ENCODE measurements at places on chromosomes 5 and 9.

- DNase-seq, result peak; percentile 23
Observed at GRCh38 chr9:125189011-125189360, 617 bp downstream of the PPP6C start.

- DNase-seq, result no peak
Observed at GRCh38 chr5:103951776-103952175, 389.2 kb upstream of the NUDT12 start.

DNA sequence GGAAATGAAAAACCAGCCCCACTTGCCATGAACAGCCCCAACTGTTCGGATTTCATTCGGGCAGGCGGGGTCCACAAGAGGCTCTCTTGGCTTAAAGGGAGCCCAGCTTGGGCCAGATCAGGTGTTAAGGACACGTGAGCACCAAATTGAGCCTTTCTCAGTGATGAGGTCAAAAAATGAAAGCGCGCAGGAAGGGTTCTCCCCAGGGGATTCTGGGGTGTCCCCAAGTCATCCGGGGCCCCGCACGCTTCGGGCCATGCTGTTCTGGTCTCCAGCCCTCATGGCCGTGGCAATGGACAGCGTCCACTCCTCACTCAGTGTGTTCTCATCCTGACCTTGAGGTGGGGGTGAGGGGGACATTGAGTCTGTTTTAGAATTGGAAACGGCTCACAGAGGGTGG is 10.9 kb downstream of the AK1 start:
- no peak for DNase-seq

- no peak for DNase-seq
Observed at GRCh38 chr5:153880106-153880505, 158.6 kb downstream of the FAM114A2 start.

DNA sequence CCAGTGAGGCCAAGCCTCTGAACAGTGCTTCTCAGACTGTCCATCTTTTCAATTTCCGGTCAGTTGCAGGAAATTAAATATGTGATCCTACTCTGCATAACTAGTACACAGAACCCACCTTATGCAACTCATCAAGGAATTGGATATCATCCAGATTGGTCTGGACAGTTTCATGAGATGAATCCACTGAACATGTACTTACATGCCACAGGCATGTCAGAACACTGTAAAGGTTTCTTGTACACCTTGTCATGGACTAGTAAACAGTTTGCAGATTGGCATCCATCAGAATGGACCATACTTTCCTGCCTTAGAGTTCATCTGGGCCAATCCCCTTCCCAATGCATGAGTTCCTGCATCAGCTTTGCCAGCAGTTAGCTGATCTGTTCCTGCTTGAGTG is 30.4 kb downstream of the GARNL3 start:
- DNase-seq, result no peak

- DNase-seq, result no peak
Observed at GRCh38 chr5:92629000-92629399, 952.0 kb downstream of the NR2F1-AS1 start.

DNA sequence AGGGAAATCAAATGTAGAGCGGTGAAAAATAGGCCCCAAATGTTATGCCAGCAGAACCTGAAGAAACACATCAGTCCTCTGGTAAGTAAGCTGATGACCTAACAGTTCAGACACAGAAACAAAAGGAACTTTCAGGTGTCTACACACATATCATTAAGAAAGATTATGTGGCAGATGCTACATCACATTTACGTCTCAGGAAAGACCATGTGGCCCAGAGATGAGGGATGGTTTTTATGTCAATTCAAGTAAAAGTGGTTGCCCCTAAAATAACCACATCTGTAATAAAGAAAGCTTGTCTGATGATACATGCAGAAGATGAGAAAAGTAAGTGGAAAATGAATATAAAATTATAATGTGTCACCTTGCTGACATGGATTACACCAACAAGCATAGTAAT is 31.4 kb downstream of the GNAQ start:
- no peak for DNase-seq

DNA sequence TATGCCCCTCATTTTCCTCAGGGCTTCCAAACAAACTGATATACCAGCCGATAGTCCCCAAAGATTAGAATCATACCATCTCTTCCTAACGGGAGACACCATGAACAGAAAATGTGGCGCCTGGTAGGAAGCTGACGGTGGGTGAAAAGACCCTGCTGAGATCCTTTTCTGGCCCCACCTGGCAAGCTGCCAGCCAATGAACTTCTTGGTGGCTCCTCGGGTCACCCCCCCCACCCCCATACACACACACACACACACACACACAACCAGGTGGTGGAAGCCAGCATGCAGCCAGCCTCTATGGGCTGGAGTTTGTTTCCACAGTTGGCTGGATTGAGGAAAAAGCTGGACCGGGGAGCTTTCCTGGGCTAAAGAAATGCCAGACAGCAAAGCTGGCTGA is 4.8 kb upstream of the CCIN start:
- no peak for DNase-seq

- no peak for DNase-seq
Observed at GRCh38 chr5:96031811-96032261, 70.2 kb upstream of the ELL2 start.

DNA sequence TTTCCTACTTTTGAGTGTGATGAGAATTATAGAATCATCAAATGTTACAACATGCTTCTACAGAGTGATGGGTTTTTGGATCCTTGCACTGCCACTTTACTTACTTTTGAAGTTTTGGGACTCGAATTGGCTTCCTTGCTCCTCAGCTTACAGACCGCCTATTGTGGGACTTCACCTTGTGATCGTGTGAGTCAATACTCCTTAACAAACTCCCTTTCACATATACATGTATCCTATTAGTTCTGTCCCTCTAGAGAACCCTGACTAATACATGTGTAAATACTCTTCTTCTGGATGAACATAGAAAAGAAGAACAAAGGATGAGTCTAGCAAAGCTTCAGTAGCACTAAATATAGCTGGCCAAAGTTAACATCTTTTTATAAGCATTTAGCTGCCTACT is 98.7 kb upstream of the PDE4D start:
- no peak for DNase-seq

DNA sequence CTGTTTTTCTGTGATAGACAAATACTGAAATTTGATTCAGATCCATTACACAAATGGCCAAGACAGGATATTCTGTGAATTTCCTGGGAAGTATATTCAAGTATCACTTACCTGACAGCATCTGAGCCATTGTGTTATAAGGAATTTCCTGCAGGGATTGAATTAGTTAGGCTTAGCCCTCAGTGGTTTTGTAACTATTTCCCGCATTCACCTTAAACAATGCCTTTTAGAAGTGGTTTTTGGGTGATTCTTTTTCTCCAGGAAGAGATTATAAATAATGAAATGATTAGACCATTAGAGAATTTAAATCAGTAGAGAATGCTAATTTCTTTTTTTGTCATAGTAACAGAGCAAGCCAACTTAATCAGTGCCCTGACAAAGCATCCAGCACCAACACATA is 30.6 kb downstream of the ITGA1 start:
- DNase-seq, result no peak

- DNase-seq, result no peak
Observed at GRCh38 chr9:133238272-133238850, 29.3 kb upstream of the OBP2B start.

DNA sequence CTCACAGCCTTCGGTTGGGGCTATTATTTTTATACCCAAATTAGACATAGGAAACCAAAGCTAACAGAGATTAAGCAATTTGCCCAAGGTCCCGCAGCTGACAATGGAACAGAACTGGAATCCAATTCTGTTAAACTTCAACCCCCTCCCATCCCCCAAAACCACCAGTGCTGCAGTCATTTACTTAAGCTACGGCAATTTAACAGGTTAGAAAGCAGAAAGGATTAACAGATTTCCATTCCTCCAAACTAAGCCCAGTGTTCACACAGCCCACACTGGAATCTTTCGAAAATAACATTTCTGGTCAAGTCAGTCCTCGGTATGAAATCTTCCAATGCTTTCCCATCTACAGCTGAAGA is 1023.1 kb upstream of the DMAC1 start:
- no peak for DNase-seq

DNA sequence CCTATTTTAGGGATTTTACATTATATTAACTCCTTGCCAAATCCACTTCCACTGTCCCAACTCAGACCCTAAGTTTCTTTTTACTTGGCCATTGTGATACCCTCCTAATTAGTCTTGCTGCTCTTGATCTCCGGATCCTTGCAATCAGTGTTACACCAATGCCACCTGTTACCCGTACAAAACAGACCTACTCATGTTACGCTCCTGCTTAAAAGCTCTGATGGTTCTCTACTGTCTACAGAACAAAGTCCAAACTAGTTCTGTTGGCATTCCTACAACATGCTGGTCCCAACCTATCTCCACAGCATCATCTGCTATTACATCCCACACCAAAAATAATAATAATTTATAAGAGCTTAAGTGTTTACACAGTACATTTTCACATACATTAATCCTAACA is 9.8 kb downstream of the ECPAS start:
- DNase-seq, result no peak

GRCh38 chr5:37722236-37723161 is 117.3 kb downstream of the GDNF start:
- DNase-seq, result no peak

DNA sequence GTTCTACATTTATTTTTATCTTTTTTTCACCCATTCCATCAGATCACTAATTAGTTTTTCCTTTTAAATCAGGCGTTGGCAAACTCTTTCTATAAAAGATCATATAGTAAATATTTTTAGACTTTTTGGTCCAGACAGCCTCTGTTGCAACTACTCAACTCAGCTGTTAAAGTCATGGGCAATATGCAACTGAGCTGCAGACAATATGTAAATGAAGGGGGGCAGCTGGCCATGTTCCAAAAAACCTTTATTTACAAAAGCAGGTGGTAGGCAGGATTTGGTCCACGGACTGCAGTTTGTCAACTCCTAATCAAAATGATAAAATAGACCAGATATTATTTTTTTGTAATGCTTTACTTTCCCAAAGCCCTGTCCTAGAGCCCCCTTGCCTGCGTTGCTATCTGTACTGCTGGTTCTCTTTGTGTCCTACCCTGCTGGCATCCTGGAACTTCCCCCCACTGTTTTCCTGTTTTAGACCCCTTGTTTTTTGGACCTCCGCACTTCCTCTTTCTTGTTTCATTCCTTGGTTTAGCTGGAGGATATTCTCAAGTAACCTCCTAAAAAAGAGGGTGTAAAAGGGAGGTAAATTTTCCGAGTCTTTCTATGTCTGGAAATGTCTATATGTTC is 24.7 kb upstream of the TNFSF8 start:
- DNase-seq, result no peak

DNA sequence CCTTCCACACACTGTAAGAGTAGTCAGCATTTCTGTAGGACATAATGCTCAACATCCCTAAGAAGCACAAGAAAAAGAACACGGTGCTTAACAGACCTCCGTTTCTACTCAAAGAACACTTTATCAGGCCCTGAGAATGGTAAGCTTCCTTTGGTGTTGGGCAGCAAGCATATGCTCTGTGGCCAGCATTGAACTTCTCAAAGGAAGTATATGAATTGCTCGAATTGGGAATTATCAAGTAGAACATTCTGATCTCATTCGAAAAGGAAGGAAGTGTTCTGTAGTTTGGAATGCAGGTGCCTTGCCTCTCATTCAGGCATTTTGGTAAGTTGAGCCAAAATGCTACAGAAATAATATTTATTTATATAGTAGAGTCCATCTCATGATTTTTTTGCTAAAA is 61.0 kb downstream of the C5 start:
- DNase-seq, result no peak

- no peak for DNase-seq
Observed at GRCh38 chr9:94656200-94656599, 16.9 kb upstream of the FBP1 start.

- no peak for DNase-seq
Observed at GRCh38 chr5:150206098-150206778, 16.4 kb downstream of the SLC6A7 start.

DNA sequence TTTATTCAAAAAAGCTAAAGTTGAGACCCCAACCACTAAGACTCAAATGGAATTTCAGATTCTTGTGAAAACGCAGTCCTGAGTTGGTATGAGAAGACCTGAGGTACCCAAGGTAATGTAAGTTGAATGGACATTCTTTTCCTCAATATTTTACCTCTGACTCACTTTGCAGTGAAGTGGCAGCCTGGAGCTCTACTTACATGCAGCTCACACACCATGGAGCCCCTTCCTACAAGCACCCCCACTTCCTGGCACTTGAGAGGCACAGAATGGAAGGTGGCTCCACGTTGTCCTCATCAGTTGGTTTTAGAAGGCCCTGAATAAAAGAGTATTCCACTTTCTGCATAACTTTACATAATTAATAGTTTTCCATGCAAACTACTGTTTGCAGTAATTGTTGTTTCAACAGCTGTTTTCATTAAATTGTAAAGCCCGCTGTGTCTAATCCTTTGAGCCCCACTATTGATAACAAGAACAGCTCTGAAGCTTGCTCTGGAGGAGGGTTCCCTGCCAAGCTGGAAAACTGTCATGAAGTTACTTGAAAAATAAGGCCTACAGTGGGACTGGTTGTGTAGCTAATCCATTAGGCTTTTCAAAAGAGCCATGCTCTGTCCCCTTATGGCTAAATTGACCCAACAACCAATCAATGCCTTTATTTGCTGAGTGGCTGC is 102.2 kb upstream of the SPATA31D4 start:
- no peak for DNase-seq

DNA sequence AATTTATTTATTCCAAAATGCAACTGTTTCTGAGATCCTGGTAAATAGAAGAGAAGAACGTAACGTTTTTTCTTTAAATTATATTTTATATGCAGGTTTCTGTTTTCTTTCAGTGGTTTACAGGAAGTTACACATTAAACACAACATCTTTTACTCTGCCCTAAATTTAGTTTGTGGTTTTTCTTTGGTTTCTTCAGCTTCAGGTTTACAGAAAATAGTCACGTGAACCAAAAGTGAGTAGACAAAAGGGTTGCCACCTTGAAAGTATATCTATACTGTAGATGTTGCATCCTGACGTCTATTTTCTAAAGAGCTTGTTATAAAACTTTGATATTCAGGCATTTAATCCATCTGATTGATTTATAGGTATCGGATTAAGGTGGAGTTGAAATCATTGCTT is 1236.6 kb downstream of the MAT2B start:
- no peak for DNase-seq

- DNase-seq, result no peak
Observed at GRCh38 chr9:87527211-87527916, 29.7 kb downstream of the DAPK1 start.

DNA sequence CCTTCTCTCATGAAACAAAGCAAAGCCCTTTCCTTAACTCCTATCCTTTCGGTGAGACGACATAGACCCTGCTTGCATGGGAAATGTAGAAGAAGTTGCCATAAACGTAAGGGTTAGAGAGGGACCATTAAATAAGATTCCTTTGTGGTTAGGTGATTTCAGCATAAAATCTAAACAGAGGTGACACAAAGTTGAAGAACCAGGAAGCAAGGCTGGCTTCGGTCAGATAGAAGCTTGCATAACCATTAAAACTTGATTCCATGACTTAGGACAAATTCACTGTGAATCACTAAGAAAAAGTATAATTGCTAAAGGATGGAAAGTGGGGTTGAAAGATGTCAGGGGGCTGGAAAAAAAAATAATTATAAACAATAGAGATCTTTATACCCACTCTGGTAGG is 30.9 kb upstream of the ABLIM3 start:
- no peak for DNase-seq

- DNase-seq, result peak; percentile 75
Observed at GRCh38 chr9:71783120-71783523, 14.8 kb upstream of the CEMIP2 start.

Data from T-helper 1 cell (primary cell).